ENCODE measurements at places on chromosomes 1 and 21. TPM values are rescaled to one million over a fixed set of nuclear protein-coding genes. Genes with fewer than 3 reads are reported as not detected.
A peak's percentile ranks its signal among the peaks of the same experiment; 100 is the strongest.

SLC44A3 gene
- total RNA-seq, result 0.31 TPM

DNA sequence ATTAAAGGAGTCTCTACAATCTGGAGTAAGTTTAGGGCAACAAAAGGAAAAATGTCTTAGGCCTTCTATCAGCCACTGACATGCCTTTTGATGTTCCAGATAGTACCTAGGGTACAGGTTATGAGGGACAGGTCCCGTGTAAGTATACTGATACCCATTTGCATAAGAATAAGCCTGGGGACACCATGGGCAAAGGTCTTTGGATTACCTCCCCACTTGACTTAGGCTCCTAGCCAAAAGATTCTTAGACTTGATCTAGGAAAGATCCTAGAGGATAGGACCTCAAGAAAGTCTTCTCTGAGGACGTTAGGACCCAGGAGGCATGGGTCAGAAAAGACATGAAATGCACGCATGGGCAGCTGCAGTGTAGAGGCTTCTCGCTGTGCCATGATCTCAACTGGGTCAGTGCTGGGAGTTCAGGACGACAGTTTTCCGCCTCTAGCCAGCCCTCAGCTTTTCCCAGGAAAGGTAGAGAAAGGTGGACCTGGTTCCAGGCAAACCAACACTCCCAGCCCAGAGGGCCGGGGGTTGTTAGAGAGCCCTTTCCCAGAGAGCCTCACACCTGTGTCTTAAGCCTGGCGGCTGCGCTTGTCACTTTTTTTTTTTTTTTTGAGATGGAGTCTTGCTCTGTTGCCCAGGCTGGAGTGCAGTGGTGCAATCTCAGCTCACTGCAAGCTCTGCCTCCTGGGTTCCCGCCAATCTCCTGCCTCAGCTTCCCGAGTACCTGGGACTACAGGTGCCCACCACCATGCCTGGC is 26.6 kb downstream of the MSTO1 start:
- DNase-seq, result no peak

DNA sequence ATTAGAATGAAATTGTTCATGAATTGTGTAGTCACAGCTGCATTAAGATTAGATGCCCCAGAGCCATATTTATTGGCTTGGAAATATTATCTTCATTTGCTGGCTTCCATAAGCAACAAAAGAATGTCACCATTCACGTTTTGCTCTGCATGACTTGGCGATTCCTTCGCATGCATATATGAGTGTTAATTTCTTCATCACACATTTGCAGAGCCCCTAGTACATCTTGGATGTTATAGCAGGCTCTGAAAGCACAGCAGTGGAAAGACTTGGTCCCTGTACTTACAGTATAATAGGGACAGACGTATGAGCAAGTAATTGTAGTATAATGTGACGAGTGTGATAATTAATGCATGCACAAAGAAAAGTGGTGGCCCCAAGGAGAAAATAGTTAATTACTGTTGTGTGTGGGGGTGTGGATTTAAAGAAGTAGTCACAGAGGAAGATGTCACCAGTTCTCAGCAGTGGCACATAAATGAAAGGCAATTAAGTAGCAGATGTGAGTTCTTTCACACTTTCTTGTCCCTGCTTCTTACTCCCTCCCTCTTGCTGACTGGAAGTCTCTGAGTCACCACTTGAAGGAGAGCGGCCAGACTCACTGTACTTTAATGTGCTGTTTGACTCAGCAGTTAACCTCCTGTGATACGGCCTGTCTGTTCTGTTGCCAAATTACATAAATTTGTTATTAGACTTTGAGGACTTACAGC is 21.0 kb downstream of the S100A10 start:
- DNase-seq, result no peak

MYCL gene
- total RNA-seq, result not detected

DNA sequence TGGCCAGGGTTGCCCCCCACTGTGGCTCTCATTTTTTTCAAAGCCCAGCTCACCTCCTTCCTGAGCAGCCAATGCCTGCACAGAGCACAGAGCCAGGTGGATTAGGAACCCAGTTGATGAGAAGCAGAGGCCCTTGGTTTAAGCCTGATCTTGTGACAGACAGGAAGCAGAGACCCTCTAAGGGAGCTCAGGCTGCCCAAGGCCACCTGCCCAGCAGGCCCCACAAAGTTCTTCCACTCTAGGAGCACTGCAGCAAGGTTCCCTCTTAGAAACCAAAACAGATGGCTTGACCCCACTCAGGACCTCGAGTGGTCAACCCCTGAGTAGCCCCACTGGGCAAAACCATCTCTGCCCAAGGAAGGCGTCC is 25.5 kb upstream of the PRSS38 start:
- no peak for DNase-seq

RASSF5 gene
- total RNA-seq, result 163 TPM

CYP4B1 gene
- not detected for total RNA-seq

- no peak for DNase-seq
These were observed 46.2 kb upstream of the EDEM3 start for GRCh38 chr1:184800876-184801275.

GRCh38 chr1:223364685-223365382 is 858 bp upstream of the SUSD4 start:
- peak; percentile 3 for DNase-seq

All from CD8-positive, alpha-beta memory T cell (primary cell).